CD4-positive, alpha-beta memory T cell (primary cell): ENCODE measurements at places on chromosomes 6 and 20.
A peak's percentile ranks its signal among the peaks of the same experiment; 100 is the strongest.

DNA sequence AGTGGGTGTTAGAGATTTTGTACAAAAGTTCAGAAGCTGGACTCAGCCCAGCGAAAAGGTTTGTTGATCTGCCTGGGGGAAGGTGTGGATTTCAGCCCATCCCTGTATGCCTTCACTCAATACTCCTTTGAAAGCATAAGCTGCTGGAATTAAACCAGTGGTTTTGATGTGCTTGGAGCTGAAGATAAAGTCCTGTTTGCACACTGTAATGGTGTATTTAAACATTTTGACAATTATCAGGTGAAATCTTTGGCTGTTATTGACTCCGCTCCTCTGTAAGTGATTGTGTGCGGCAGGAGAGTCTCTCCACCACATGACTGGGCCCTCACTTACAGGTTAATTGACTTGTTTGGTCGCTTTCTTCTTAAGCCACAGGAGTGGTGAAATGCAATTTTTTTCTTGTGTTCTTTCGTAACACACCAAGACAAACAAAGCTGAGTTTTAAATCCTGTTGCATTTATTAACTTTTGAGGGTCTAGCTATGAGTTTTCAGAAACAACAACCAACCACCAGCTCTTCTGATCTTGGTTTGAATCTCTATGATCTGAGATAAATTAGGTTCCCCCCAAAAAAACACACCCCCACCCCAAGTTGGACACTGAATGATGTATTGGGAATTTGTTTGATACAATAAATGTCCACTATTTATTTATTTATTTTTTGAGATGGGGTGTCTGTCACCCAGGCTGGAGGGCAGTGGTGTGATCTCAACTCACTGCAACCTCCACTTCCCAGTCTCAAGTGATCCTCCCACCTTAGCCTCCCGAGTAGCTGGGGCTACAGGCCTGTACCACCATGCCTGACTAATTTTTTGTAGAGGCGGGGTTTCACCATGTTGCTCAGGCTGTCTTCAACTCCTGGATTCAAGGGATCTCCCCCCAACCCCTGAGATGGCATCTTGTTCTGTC lies 46.3 kb upstream of the NCOA3 start:
- H3K27ac ChIP-seq, result no peak overlapping the region
- H3K4me1 ChIP-seq, result no peaks in the 10 kb centered on the region
- no peaks in the 10 kb centered on the region for H3K27me3 ChIP-seq
- no peaks in the 10 kb centered on the region for H3K36me3 ChIP-seq
- H3K4me3 ChIP-seq, result no peak overlapping the region

- no peak overlapping the region for H3K4me3 ChIP-seq
- no peaks in the 10 kb centered on the region for H3K4me1 ChIP-seq
- no peak for DNase-seq
Observed at GRCh38 chr20:13101706-13102105, 92.9 kb downstream of the SPTLC3 start.

GRCh38 chr20:62792182-62792939 lies 3.9 kb upstream of the MRGBP start:
- peaks cover 28% of the 10 kb centered on the region for H3K4me1 ChIP-seq
- H3K4me3 ChIP-seq, result no peak overlapping the region
- no peak for DNase-seq
- H3K36me3 ChIP-seq, result no peaks in the 10 kb centered on the region
- no peaks in the 10 kb centered on the region for H3K27me3 ChIP-seq

- no peak overlapping the region for H3K27ac ChIP-seq
- no peak overlapping the region for H3K4me3 ChIP-seq
- no peak for DNase-seq
- H3K27me3 ChIP-seq, result no peaks in the 10 kb centered on the region
Observed at GRCh38 chr20:57996465-57996864, 232.0 kb downstream of the ANKRD60 start.

GRCh38 chr6:4804095-4804494 lies 27.9 kb downstream of the CDYL start:
- H3K27me3 ChIP-seq, result no peaks in the 10 kb centered on the region
- peaks cover 23% of the 10 kb centered on the region for H3K4me1 ChIP-seq
- no peak for DNase-seq
- no peaks in the 10 kb centered on the region for H3K36me3 ChIP-seq
- H3K4me3 ChIP-seq, result no peak overlapping the region
- H3K27ac ChIP-seq, result no peak overlapping the region

DNA sequence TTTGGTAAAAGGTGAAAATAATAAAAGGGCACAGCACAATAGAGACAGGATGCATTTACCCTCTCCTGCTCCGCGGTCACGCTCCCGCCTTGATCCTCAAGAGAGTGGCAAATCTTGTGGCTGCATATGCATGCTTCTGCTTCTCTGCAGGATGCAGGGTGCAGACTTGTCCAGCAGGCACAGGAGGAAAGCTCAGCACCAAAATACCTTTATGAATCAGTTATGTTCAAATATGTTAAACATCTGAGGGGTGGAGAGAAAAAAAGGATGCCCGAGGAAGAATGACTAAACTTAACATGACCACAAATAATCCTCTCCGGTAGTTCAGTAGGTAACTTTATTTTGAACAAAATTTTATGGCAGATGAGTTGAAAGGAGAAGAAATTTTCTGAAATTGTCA lies 366.1 kb upstream of the SOX4 start:
- DNase-seq, result no peak
- H3K27ac ChIP-seq, result no peak overlapping the region
- no peaks in the 10 kb centered on the region for H3K4me1 ChIP-seq
- H3K27me3 ChIP-seq, result no peaks in the 10 kb centered on the region
- no peak overlapping the region for H3K4me3 ChIP-seq
- H3K36me3 ChIP-seq, result no peaks in the 10 kb centered on the region

- peak overlapping the region; percentile 99 for H3K27ac ChIP-seq
- peaks cover 56% of the 10 kb centered on the region for H3K4me1 ChIP-seq
- H3K4me3 ChIP-seq, result peak overlapping the region; percentile 87
- no peaks in the 10 kb centered on the region for H3K36me3 ChIP-seq
- no peaks in the 10 kb centered on the region for H3K27me3 ChIP-seq
- DNase-seq, result peak; percentile 72
Observed at GRCh38 chr6:16759646-16760515, 1.4 kb downstream of the ATXN1 start.

GRCh38 chr6:69795469-69796072 lies 1.2 kb downstream of the LMBRD1 start:
- peak overlapping the region; percentile 75 for H3K4me3 ChIP-seq
- H3K36me3 ChIP-seq, result no peaks in the 10 kb centered on the region
- no peak for DNase-seq
- H3K27ac ChIP-seq, result peak overlapping the region; percentile 88
- H3K27me3 ChIP-seq, result no peaks in the 10 kb centered on the region

DNA sequence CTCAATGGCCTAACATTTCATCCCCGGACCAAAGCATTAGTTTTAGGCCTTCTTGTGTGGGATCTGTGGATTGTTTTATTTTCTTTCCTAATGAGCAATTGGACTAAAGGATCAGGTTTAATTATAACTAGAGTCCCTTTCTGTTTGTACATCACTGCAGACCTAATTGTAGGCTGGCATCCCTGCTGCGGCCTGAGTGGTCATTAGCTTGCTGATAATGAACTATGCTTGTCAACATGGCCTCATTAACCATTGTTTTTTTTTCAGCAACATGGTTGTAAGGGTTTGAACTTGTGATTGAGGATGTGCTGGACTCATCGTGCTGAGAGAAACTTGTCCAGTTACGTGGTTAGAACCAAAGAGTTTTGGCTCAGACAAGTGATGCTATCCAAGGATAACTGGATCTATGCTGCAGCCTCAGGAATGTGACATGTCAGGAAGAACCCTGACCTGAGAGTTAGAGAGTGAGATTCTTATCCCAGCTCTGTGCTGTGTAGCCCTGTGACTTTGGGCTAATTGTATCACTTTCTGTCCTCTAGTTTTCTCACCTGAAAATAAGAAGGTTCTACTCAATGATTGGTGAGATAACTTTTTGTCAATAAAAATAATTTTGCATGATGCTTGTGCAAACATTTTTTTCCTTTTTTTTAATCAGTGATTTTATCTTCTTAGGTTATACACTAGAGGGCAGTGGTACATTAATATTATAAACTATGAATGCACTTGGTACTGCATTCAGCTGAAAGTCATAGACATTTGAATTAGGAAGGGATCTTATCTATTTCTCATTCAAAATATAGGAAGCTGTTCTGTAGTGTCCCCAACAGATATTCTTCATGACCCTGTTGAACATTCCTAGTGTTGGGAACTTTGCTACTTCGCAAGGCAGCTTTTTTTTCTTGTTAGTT lies 140.9 kb downstream of the RNF144B start:
- H3K27me3 ChIP-seq, result no peaks in the 10 kb centered on the region
- no peaks in the 10 kb centered on the region for H3K36me3 ChIP-seq
- no peaks in the 10 kb centered on the region for H3K4me1 ChIP-seq
- no peak overlapping the region for H3K27ac ChIP-seq

DNA sequence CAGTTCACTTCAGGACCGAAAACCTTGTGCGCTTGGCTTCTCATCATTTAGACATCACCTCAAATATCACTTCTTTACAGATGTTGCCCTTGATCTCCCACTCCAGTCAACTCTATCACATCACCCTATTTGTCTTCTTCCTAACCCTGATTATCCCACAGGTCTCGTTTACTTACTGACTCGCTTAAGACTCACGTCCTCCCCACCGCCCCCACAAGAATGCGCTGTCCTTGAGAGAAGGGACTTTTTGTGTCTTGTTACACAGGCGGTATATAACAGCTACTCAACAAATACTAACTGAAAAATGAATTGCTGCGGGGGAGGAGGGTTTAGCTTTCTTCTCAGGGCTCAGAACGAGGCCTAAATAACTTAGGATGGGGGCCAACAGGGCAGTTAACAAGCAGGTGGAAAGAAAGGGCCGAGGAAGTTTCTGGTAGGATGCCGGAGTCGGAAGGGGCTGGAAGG lies 527 bp downstream of the TOMM34 start:
- peaks cover 32% of the 10 kb centered on the region for H3K4me1 ChIP-seq
- peaks cover 18% of the 10 kb centered on the region for H3K36me3 ChIP-seq
- H3K27ac ChIP-seq, result peak overlapping the region; percentile 66
- H3K4me3 ChIP-seq, result peak overlapping the region; percentile 67
- DNase-seq, result peak; percentile 44

- H3K36me3 ChIP-seq, result no peaks in the 10 kb centered on the region
- no peak for DNase-seq
- no peak overlapping the region for H3K4me3 ChIP-seq
- H3K4me1 ChIP-seq, result peaks cover 8% of the 10 kb centered on the region
Observed at GRCh38 chr6:130680116-130680515, 147.1 kb upstream of the SMLR1 start.

- DNase-seq, result no peak
- H3K36me3 ChIP-seq, result no peaks in the 10 kb centered on the region
- H3K4me1 ChIP-seq, result peaks cover 21% of the 10 kb centered on the region
Observed at GRCh38 chr6:1614448-1615150, 4.9 kb downstream of the FOXC1 start.

DNA sequence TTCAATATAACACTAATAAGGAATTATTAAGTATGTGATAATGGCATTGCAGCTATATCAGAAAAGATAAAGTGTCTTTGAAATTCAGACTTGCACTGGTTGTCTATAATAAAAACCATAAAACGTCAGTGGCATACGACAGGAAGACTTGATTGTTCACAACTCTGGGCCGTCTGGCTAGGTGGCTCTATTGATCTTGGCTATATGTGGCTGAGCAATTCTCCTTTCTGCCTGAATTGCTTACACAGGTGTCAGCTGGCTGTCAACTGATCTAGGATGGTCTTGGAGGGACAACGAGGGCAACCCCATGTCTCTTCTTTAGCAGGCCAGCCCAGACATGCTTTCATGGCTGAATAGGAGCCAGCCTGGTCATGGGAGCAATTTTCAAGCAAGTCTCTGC lies 359.1 kb downstream of the QKI start:
- no peak for DNase-seq
- H3K4me1 ChIP-seq, result no peaks in the 10 kb centered on the region
- no peak overlapping the region for H3K4me3 ChIP-seq
- no peak overlapping the region for H3K27ac ChIP-seq
- H3K27me3 ChIP-seq, result no peaks in the 10 kb centered on the region
- H3K36me3 ChIP-seq, result no peaks in the 10 kb centered on the region
